Central memory CD8-positive, alpha-beta T cell (primary cell): ENCODE measurements at places on chromosomes 12 and 14.

DNA sequence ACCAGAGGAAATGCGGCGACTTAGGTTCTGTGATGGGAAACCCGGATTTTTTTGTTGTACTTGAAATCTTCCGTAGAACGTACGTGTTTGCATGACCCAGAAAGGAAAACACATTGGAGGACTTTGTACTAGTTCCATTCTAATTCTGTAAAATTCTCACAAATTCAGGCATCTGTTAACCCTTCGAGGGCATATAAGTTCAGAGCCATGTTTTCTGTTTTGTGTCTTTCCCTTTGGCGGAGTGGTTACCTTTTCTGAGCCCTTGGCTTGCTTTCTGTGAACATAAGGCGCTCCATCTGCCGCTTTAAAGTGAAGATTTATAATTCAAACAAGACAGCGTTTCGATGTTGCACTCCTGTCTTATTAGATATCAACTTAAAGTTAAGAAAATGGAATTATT is 34.2 kb downstream of the BICD1 start:
- DNase-seq, result no peak

GRCh38 chr12:10170216-10170615 is 1.7 kb downstream of the OLR1 start:
- no peak for DNase-seq

GRCh38 chr14:73025544-73025943 is 1.4 kb downstream of the ZFYVE1 start:
- DNase-seq, result no peak

DNA sequence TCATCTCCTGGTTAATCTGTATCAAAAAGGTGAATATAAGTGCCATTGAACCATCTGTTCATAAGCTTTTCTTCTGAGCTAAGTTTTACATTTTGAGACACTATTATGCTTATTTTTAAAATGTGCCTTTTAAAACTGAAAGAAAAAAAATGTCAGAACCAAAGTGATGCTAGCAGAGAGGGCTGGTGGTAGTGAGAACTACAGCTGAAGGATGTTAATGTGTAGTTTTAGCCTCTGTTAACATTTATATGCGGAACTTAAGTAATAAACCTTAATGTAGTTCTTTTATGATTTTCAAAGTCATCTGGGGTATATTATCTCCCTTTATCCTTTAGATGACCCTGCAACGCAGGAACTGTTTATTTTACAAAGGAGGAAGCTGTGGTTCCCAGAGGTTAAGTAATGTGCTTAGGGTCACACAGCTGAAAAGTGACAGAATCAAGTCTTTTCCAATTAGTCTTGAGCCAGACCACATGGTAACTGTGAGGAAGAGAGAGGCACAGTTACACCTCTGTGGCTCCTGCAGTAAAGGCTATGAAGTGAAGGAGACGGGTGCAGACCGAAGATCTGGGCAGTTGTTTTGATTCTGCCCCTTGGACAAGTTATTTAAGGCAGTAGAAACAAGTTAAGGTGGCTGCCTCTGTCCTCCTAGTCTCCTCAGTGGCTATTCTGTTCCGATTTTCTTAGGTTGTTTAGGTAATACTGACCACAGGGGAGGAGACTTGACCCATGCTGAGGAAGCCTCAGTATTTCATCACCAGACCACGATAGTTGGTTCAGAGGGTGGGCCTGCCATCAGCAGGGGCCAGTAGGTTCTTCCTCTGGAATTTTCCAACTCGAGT is 23.9 kb downstream of the GNG2 start:
- no peak for DNase-seq

- DNase-seq, result no peak
Measured at GRCh38 chr12:71602761-71603577, 60.7 kb downstream of the ZFC3H1 start.

GRCh38 chr12:67989184-67989920 is at the start of gene IFNG-AS1:
Gene IFNG-AS1, plus strand, starts transcription at chr12:67989447.
- DNase-seq, result peak; percentile 19

GRCh38 chr14:68795597-68796417 is 2.9 kb upstream of the ZFP36L1 start:
- peak; percentile 81 for DNase-seq

GRCh38 chr12:6534695-6534944 is 303 bp downstream of the GAPDH start:
- DNase-seq, result no peak

- no peak for DNase-seq
Measured at GRCh38 chr14:77869340-77869739, 69.4 kb downstream of the ADCK1 start.
